Globus pallidus (tissue), 1 donor: ENCODE measurements at places on chromosomes 7 and 10.

GRCh38 chr7:16989811-16990413 lies 108.1 kb upstream of the AGR3 start:
- DNase-seq, result peak; percentile 94

DNA sequence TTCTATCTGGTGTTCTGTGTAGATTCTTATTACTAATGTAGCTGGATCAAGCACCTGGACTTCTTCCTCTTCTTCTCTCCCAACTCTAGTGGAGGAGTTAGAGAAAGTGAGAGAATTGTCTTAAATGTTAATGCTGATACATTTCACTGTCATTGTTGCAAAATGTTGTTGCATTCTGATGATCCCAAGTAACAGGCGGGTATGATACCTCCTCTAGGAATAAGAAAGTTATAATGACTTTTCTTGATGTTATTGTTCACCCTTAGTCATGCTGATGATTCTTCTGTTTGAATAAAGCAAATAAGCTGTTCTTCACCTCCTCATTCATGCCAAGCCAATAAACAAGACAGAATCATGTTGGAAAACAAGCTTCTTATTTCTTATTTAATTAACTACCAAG lies 9.1 kb downstream of the CHRM2 start:
- DNase-seq, result no peak

GRCh38 chr7:66521675-66522074 lies 107.0 kb upstream of the KCTD7 start:
- no peak for DNase-seq

DNA sequence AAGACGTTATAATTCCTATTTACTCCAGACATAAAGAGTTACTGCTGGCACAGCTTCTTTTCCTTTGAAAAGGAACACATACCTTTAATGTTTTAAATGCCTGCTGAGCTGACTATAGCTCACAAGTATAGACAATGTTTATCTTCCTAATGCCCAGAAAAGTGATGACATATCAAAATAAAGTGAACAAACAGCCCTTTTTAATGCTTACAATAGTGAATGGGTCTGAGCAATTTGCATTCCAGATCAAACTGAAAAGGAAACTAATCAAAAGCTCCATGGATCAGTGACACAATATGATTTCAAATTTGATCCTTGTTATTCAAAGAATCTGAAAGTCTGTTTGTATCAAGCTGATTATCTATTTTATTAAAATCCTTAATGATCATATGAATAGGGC lies 233.6 kb upstream of the SEMA3E start:
- DNase-seq, result peak; percentile 64

DNA sequence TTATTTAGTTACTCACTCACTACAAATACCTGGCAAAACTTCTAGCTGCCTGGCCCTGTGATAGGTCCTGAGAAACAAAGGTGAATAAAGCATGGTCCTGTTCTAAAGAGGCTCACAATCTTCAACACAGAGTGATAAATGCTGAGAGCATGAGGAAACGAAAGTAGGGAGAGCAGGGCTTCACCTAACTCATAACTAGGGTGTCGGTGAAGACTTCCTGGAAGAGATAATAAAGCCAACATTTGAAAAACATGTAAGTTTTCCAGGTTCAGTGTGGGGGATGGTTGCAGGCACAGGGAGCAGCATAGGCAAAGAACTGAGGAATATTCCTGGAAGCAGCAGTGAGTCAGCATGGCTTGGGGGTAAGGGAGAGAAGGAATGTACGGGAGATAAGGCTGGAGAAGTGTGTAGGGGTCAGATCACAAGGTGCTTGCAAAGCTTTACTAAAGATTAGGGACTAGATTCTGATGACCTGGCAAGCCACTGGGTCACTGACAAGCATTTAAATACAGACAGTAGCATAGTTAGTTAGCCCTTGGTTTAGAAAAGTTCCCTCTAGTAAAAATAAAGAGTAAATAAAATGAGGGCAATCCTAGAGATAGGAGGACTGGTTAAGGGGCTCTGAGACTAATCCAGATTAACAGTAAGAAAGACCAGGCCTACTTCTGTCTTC lies 5.1 kb downstream of the KEL start:
- no peak for DNase-seq

- no peak for DNase-seq
Observed at GRCh38 chr10:11639849-11640764, 28.7 kb upstream of the USP6NL start.

- DNase-seq, result no peak
Observed at GRCh38 chr10:1631282-1631681, 106.0 kb downstream of the ADARB2 start.

- DNase-seq, result peak; percentile 9
Observed at GRCh38 chr7:34133983-34134782, 228.8 kb downstream of the BMPER start.

DNA sequence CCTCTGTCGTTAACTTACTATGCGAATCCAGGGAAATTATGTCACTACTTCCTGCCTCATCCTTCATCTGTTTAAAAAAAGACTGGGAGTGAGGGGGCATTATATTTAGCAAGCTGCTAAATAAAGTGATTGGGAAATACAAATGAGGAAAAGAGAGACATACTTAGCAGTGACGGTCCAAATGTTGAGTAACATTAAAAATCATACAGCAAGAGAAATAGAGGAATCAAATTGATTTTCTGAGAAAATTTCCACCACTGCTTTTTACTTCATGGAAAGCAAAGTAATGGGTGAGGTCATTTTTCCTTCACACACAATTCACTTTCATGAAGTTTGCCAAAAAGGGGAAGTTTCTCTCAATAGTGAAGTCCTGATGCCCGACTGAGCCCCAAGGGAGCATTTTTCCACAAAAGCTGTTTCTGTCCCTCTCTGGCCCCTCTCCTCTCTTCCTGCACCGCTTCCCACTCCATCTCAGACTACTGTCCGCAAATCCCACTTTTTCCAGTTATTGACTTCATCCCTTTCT lies 61.9 kb upstream of the ADO start:
- DNase-seq, result peak; percentile 17

GRCh38 chr10:11881477-11882417 lies 58.6 kb downstream of the PROSER2 start:
- DNase-seq, result no peak

DNA sequence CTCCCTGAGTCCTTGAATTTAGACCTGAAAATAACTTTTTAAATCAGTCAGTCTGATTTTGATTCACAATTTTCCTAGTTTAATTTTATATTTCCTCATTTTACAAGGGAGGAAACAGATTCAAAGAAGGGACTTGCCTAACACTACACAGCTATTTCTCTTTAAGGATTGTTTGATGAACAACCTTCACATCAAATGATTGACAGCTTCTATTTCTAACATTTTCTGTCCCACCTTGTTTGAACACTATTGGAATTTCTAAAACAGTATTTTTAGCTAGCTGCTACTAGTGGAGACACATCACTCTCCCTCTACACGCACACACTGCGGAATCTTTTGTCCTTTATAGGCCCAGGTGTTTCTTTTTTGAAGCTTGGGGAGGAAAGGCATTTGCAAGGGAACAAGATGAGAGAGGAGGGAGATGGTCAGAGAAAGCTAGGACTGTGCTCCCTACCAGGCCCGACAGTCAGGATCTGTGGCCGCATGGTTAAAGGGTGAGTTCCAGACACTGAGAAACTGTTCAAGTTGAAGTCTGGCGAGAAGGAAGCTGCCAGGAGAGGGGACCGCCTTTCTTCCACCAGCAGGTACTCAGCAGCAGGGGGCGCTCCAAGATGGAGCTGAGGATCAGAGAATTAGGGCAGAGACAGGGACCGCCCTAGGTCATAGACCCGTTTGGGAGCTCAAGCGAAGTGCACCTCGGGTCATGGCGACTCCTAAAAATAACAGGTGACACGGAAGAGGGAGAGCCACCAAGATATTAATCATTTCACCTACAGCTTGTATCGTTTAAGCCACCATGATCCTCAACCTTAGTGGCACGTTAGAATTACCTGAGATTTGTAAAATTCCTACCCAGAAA lies 49.7 kb downstream of the DNAJC12 start:
- no peak for DNase-seq

GRCh38 chr10:87092376-87092860 lies 2.2 kb downstream of the GLUD1 start:
- DNase-seq, result peak; percentile 43

- no peak for DNase-seq
Observed at GRCh38 chr7:78438433-78438832, 639.9 kb downstream of the PHTF2 start.

- DNase-seq, result no peak
Observed at GRCh38 chr7:47970761-47971160, 8.7 kb downstream of the HUS1 start.

- peak; percentile 39 for DNase-seq
Observed at GRCh38 chr10:19713800-19714525, 102.3 kb upstream of the PLXDC2 start.

- DNase-seq, result peak; percentile 16
Observed at GRCh38 chr7:107966711-107967110, 36.2 kb downstream of the LAMB1 start.

- DNase-seq, result no peak
Observed at GRCh38 chr10:17841050-17841449, 31.9 kb downstream of the MRC1 start.

DNA sequence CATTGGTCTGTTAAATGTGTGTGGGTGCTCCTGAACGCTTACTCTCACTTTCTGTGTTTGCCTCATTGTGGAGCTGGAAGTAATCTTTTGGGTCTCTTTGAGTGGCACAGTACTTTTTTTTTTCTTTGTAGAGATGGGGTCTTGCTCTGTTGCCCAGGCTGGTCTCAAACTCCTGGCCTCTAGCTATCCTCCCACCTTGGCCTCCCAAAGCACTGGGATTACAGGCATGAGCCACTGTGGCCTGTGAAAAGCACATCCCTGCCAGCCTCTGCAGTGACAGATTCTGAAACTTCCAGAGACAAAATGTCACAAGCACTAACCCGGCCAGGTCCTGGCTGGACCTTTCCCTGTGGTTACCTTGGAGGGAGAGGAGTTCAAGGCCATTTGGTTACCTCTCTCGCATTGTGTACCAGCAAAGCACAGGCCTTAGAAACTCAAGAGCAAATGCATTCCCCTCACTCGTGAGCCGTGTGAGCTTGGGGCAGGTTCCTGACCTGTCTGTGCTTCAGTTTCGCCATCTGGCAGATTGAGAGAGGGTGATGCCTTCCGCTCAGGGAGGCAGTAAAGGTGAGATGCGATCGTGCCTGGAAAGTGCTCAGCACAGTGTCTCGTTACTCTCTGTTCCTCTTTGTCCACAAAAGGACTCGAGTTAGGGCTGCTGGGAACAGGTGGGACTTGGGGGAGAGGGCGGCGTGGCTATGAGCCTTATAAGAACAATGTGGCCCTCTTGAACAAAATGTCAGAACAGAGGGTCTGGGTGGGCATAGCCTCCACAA lies 72.6 kb upstream of the SEPHS1 start:
- no peak for DNase-seq

- DNase-seq, result no peak
Observed at GRCh38 chr10:16904639-16905061, 87.4 kb upstream of the RSU1 start.

GRCh38 chr10:84244651-84245270 lies at the start of gene RGR:
RGR (plus strand) TSS chr10:84245053; CDS start chr10:84245091, 38 bp downstream.
- peak; percentile 99 for DNase-seq

DNA sequence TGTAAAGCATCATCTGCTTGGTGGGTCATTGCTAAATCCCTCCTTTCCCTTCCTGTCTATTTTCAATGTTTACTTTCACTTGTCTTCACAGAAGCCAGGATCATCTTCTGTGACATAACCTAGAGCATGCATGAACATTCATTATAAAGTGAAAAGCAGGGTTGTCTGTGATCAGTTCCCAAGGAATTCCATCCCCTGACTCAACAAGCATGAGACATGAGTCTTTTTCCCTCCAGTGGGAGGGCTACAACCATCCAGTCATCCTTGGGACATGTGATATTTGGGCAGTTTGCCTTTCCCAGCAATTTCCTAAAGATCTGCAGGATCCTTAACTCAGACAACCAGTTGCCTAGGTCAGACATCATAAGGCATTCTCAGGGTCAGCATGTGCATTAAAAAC lies 166.3 kb upstream of the TMEM196 start:
- DNase-seq, result no peak

DNA sequence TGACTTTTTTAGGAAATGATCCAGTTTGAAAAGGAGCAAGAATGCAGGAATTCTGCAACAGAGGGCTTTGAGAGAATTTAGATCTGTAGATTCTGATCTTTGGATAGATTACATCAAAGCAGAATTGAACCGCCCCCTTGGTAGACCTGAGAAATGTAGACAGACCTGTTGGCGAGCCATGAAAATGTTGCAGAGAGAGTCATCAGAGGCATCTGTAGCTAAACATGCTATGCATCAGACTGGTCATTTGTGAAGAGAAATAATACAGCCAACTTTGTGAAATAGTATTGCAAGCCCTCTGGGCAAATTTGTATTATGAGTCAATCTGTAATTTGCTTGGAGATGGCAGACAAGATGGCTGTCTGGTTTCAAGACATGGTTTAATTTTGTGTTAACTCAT lies 4.3 kb upstream of the C1GALT1 start:
- no peak for DNase-seq

- DNase-seq, result no peak
Observed at GRCh38 chr7:116284390-116284789, 74.1 kb downstream of the TES start.

DNA sequence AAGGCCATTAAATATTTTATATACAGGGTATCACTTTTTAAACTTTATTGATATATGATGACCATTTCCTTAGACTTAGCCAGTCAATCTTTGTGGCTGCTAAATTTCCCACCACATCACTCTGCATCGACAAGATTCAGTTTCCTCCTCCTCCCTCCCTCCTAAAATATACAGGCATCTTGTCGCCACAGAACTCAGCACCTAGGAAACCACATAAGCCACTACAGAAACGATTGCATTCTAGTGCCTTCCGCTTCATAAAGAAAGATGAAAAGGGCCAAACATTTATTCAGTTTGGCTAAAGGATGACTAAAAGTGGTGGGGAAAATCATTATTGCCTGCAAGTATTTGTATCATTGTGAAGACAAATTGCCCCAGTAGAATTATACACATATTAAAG lies 30.7 kb downstream of the ERCC6 start:
- no peak for DNase-seq

DNA sequence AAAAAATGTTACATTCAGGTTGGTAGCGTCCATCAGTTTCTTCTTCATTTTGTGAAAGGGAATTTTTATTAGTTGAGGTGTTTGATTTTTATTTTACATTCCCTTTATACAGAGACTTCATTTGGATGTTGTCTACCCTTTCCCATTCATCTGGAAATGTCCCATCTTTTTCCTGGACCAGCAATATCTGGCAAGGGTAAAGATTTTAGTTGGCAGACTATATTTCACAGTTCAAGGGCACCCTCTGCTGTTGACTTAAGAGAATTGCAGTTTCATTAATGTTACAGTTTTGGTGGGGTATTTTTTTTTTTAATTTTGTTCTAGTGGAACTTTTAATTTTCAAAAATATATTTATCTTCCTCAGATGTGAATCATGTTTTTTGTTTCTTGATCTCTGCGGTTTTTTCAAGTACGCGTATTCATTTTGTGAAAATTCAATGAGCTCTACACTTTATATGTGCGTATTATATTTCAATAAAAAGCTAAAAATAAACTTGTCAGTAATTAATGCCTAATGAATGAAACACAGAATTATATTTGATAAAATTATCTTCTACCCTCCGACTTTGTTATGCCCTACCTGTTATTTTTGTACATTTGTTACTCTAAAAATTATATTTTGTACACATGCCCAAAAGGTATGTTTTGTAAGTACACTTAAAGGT lies 97.9 kb upstream of the KLF14 start:
- DNase-seq, result peak; percentile 37

GRCh38 chr7:45515346-45515745 lies 58.8 kb upstream of the ADCY1 start:
- no peak for DNase-seq

- no peak for DNase-seq
Observed at GRCh38 chr10:102765336-102765735, 21.6 kb downstream of the WBP1L start.
